ENCODE measurements at places on chromosomes 1 and 21. TPM values are rescaled to one million over a fixed set of nuclear protein-coding genes. Genes with fewer than 3 reads are reported as not detected.

DNA sequence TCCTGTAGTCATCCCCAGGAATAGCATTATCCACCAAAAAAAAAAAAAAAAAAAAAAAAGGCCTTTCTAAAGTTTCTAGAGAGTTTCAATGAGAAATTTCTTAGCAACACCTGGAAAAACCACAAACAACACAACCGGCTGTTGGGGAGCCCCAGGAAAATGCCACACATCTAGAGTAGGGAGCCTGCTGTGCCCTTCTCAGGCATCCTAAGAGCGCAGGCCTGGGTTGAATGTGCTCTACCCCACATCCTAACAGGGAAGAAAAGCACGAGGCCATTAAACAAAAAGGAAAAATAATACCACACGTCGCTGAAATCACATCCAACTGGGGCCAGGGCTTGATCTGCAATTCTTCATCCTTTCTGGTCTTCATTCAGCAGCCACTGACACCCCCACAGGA lies 367.5 kb downstream of the TGFB2 start:
- no peak for DNase-seq

GRCh38 chr1:109719337-109719837 lies 7.3 kb downstream of the GSTM5 start:
- no peak for DNase-seq

DNA sequence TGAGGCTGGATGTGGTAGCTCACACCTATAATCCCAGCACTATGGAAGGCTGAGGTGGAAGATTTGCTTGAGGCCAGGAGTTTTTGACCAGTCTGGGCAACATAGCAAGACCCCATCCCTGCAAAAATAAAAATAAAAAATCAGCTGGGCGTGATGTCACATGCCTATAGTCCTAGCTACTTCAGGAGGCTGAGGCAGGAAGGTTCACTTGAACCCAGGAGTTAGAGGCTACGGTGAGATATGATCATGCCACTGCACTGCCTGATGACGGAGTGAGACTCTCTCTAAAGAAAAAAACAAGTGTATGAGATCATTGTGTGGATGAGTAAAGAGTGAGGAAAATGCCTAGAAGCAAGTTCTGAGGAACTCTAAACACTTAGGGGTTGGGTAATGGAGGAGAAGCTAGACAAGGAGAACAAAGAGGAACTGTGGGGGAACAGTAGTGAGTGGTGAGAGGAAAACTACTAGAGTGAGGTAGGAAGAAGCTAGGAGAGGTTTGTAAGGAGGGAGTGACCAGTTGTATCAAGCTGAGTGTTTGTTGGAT lies 17.0 kb downstream of the CLIC4 start:
- no peak for DNase-seq

DNA sequence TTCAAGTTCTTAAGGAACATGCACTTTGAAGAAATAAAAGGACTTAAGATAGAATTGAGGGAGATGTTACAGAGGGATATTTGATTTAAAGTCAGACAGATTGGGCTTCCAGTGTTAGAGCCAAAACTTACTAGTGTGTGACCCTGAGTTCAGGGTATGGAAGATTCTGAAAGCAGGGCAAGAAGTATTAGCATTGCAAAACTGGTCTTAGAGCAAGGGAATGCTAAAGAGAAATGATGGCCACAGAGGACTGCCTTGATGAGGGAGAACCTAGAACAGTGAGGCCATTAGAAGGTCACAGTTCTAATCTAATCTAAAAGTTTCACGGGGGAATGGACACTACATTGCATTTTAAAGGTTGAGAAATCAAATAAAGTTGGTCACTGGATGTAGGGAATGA lies 45.5 kb downstream of the UROD start:
- no peak for DNase-seq

- no peak for DNase-seq
Observed at GRCh38 chr1:27612718-27613117, 8.8 kb upstream of the AHDC1 start.

- no peak for DNase-seq
Observed at GRCh38 chr1:22626237-22627157, 9.9 kb upstream of the C1QA start.

DNA sequence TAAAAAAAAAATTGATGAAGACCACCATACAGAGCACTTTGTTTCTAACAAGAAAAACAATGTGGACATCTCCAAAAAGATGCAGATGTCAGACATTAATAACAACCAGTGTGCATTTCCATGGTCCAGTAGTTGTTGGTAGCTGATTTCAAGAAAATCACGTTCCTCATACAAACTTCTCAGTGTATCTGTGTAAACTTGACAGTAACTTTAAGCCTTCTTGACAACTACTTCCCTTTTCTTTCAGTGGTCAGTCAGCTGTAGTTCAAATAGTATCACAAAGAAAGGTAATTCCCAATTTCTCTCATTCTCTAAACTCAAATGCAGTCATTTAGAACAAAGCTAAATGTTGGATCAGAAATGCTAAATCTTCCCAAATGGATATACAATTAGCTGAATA lies 879.9 kb downstream of the AMY1C start:
- DNase-seq: no peak

- no peak for DNase-seq
Observed at GRCh38 chr21:26445440-26445839, 127.6 kb downstream of the CYYR1 start.

DNA sequence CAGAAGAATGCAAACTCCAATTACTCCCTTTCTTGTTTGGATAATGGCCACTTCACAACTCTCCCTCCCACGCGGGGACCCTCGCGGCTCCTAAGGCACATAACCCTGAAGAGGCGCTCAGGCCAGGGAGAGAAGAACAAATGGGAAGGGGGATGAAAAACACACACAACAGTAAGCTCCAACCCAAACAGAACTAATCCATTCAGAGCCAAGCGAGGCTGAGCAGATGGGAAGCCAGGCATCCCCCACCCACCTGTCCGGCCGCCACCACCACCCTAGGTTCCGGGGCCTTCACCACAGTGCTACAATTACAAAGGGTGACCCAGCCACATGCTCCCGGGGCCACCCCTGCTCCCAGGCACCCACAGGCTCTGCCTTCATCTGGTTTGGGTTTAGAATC lies 101.5 kb downstream of the MRPL37 start:
- no peak for DNase-seq

Gene HSD11B1
- not detected for polyA plus RNA-seq

Gene CDCA8
- polyA plus RNA-seq: 1.3 TPM

Gene CASQ2
- not detected for polyA plus RNA-seq

Measured in naive B cell (primary cell).